ENCODE measurements at places on chromosomes 7 and 10.

DNA sequence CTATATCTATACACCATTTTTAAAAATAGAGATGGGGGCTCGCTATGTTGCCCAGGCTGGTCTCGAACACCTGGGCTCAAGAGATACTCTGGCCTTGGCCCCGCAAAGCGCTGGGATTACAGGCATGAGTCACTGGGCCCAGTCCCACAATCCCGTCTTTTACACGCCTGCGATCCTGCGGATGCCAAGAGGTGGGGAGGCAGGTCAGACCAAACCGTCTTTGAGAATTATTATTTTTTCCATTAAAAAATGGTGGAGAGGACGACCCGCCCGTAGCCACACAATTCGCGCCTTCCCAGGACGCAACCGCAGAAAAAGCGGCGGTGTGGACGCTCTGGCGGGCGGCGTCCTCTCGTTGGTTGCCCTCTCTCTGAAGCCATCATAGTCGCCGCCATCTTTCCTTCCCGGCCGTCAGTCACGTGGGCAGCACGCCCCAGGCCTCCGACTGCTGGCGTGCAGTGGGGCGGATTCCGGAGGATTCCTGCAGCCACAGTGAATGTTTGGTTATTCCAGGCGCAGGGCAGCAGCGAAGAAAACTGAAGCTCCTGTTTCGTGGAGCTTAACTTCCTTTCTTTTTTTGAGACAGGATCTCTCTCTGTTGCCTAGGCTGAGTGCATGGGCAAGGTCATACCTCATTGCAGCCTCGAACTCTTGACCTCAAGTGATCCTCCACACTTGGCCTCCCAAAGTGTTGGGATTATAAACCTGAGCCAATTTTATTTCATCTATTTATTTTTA is 9.9 kb upstream of the EPHB4 start:
- peak; percentile 69 for DNase-seq

DNA sequence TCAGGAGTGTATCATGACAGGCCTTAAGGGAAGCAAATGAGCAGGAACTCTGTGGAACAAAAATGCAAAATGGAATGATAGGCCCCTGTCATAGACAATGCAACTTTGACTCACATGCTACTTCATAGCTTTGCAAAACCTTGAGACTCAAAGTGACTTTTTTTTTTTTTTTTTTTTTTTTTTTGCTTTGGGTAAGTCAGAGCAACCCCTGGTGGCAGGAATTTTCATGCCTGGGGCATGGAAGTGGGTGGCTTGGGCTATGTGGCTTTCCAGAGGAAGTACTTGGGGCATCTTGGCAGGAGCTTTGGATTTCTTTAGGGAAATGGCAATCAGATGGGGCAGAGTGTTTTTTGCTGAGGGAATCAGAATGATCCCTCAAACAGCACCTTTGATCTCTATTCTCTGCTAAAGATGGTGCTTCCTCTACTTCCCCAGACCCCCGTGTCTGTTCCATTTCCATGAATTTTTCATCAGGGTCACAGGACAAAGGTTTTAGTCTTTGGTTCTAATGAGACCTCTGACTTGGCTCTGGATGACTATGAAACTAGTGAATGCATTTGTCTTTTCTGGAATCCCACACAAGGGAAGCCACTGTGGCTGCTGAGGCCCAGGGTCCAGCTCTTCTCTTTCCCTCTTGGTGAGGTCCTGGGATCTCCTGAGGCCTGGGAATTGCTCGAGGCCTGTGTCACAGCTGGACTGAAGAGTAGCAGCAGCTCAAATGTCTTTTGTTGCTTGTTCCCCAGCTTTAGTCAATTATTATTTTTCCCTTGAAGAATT is 62.8 kb downstream of the TACC2 start:
- no peak for DNase-seq

DNA sequence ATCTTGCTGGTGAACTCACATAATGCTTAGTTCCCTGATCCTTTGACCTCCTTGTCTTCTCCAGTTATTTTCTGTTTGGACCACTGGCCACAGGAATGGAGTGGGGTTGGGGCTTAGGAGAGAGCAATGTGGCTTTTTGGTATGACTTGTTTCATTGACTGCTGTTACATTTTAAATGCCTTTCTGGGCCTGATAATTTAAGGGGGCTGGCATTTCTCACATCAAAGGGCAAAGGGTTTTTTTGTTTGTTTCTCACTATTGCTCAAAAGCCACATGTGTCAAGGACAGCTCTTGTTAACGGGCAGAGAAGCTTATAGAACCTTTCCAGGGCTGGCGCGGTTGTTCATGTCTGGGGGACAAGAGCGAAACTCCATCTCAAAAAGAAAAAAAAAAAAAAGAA is 161.2 kb upstream of the TNRC18 start:
- DNase-seq = no peak

GRCh38 chr10:73650537-73651331 is 5.1 kb downstream of the SYNPO2L start:
- no peak for DNase-seq

DNA sequence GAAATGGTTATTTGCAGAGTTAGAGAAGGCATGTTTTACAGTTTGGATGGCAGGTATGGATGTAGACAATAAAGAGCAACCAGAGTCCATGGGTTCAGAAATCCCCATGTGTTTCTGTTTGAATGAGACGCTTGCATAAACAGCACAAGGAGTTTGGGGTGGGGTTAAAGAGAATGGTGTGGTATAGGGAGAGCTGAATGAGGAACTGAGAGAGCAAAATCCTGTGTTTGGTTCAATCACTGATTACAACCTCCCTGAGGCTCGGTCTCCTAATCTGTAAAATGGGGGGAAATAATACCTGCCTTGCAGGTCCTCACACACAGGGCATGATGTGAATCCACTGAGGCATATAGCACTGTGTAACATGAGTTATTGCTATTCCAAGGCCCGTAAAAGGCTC is 23.7 kb downstream of the CAV1 start:
- DNase-seq = no peak

- no peak for DNase-seq
Observed at GRCh38 chr7:44080686-44081265, 1.6 kb downstream of the POLM start.

DNA sequence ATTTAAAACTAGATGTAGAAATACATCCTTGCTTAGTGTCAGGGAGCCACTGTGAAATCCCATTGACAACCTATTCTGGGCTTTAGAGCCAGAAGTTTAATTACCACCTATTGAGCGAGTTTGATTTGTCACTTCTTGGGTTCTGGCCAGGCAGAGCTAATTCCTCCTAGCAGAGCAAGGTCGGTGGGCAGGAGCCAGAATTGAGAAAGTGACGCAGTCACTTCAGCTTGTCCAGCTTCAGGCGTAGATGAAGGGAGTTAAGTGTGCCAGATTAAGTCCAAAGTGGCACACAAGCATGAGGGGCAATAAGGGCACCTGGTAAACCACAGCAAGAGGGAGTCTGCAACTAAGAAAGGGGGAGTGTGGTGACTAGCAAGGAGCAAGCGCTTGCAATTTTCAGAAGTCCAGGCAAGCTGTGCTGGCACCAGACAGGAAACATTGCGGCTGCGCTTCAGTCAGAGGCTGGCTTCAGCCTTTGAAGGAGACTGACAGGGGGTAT is 119.4 kb downstream of the ST7 start:
- no peak for DNase-seq

DNA sequence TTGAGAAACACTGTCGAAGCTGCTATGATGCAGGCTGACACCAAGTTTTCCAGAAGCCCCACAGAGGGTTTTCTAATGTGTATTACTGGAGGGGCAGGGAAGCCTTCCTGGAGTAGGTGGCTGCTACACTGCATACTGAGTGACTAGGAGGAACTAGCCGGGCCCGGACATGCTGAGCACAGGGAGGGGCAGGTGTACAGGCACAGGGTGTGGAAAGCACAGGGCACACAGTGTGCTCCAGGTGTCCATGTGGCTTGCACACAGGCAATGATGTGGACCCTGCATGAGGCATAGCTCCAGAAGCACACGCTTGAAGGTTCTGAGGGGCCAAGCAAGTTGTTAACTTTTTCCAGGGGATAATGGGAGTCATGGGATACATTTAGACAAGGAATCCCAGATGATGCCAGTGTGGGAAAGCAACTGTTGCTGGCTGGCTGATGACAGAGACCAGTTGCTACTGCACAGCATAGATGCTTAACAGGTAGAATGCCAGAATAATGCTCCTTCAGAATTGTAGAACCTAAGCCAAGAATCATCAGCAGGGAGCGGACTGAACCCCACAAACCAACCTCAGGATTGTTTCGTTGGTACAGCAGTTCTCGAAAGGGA is 14.6 kb downstream of the DHX32 start:
- no peak for DNase-seq

DNA sequence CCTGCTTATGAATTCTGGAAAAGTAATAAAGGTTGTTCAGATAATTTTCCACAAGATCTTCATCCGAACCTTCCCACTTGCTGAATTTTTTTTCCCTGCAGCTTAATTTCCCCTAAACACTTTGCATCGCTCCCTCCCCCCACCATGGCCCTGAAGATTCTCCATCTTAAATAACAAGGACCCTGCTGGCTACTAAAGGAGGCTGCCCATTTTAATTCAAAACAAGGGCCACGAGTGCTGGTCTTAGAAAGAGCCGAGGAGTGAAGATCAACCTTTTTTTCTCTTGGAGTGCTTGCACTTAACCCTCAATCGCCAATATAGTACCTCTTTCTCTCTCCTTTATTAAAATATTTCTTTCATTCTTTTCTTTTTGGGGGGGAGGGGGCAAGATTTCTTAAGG is 9.2 kb upstream of the SP8 start:
- no peak for DNase-seq

DNA sequence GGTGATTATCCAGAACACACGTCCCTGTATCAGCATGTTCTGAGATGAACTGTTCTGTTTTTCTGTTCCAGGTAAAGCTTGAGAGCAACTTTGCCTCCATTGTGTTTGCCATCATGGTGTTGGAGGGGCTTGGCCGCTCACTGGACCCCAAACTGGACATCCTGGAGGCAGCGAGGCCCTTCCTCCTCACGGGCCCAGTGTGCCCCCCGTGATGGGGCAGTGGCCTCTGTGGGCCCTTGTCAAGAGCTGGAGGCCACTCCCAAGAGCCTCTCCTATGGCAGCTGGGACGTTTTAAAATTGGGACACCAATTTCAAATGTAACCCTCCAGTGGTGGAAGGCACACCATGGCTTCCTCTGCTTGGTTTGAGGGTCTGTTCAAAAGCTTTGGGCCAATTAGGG is 1.9 kb upstream of the NDUFB2 start:
- no peak for DNase-seq

DNA sequence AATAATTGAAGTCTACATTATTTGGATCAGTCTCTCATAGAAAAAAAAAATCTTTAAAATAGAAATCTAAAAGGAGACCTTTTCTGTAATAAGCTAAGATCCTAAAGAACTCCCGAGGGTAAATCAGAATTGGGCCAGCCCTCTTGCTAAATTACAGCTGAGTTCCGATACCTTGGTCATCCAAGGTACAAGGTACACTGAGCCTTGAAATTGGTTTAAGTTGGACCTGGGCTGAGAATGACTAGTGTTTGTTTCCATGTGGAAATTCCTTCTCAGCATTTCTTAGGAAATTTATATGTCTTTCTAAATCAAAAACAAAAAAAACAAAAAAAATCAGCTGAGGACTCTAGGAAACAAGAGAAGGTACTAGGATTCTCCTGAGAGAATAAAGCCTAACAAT is 64.9 kb downstream of the DNMBP start:
- no peak for DNase-seq

- no peak for DNase-seq
Observed at GRCh38 chr10:104734433-104734832, 93.3 kb downstream of the SORCS3 start.

GRCh38 chr7:33355386-33355785 is 226.0 kb downstream of the BBS9 start:
- no peak for DNase-seq

DNA sequence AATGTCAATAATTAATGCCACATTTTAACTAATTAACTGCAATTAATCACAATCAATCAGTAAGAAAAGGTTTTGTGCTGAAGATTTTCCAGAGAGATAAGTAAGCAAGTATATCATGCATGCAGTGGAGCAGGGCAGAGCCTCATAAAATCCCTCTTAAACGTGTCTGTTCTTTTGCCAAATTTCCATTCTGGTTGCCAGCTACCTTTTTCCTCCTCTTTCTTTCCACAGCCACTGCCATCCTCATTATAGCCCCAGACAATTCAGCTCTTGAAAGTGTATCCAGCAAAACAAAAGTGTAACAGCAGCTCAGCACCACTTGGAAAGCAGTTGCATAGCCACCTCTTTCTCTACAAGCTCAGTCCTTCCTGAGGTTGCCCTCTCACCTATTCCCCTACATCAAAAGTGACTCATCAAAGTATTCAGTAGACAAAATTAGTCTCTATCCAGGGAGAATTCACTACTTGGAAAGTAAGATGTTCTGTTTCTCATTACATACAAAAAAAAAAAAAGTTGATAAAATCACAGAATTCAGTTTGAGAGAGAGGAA is 26.9 kb upstream of the EPHB6 start:
- DNase-seq = no peak

DNA sequence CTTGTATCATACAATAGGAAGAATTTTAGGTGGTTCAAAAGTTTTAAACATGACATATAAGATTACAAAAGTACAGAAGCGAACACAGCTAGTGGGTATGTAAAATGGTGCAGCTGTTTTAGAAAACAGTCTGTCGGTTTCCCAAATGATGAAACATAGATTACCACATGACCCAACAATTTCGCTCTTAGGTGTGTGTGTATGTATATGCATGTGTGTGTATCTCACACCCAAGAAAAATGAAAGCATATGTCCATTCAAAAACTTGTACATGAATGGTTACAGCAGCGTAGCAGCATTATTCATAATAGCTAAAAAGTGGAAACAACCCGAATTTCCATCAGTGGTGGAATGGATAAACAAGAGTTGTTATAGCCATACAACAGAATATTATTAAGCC is 23.5 kb downstream of the AFAP1L2 start:
- no peak for DNase-seq

- no peak for DNase-seq
Observed at GRCh38 chr7:38909870-38910269, 879 bp upstream of the VPS41 start.

GRCh38 chr7:36723951-36724664 is at the start of gene AOAH:
TSS of gene AOAH (minus strand) at chr7:36724494. CDS start at chr7:36724148, 346 bp downstream.
- peak; percentile 46 for DNase-seq

- DNase-seq = no peak
Observed at GRCh38 chr7:154906736-154907355, 96.1 kb downstream of the PAXIP1 start.

- no peak for DNase-seq
Observed at GRCh38 chr7:55127622-55128081, 108.8 kb downstream of the EGFR start.

GRCh38 chr7:66198469-66198868 is 6.7 kb upstream of the TPST1 start:
- DNase-seq = no peak

DNA sequence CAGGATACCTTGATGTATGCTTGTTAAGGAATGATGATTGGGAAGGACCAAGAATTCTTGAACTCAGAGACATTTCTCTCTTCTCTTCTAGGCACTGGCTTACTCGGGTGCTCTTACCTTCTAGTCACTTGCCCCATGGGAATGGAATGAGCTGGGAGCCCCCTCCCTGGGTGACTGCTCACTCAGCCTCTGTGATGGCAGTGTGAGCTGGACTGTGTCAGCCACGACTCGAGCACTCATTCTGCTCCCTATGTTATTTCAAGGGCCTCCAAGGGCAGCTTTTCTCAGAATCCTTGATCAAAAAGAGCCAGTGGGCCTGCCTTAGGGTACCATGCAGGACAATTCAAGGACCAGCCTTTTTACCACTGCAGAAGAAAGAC is 10.7 kb downstream of the ZDHHC16 start:
- no peak for DNase-seq

GRCh38 chr7:74599244-74599643 is 58.3 kb upstream of the GTF2I start:
- DNase-seq = no peak

- DNase-seq = no peak
Observed at GRCh38 chr7:115352375-115352774, 430.5 kb downstream of the MDFIC start.

- peak; percentile 79 for DNase-seq
Observed at GRCh38 chr7:73308665-73309214, at the start of gene NSUN5. TSS of gene NSUN5 (minus strand) at chr7:73308826. CDS start at chr7:73308790, 36 bp downstream.

All from stimulated activated CD4-positive, alpha-beta T cell treated with anti-CD3 and anti-CD28 coated beads, TNF-alpha, amount 100 ng/mL, for 48 hours (primary cell).